Thyroid gland (tissue), 4 donors: ENCODE measurements at places on chromosomes 4 and X. TPM values are rescaled to one million over a fixed set of nuclear protein-coding genes. Genes with fewer than 3 reads are reported as not detected.

DNA sequence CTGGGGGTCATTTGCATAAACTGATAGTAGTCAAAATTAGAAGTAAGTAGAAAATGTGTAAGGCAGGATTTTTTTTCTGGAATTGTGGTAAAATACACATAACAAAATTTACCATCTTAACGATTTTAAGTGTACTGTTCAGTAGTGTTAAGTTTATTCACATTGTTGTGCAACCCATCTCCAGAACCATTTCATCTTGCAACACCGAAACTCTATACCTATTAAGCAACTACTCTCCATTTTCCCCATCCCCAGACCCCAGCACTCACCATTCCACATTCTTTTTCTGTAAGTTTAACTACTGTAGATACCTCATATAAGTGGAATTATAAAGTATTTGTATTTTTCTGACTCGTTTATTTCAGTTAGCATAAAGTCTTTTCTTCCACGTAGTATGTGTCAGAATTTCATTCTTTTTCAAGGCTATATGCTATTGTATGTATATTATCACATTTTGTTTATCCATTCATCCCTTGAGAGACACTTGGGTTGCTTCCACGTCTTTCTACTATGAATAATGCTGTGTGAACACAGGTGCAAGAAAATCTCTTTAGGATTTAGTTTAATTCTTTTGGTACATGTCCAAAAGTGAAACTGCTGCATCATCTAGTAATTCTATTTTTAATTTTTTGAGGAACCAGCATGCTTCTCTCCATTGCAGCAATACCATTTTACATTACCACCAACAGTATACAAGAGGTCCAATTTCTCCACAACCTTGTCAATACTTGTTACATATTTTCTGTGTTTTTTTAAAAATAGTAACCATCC, 39.1 kb upstream of the NSUN7 start:
- no peak for DNase-seq
- no peak overlapping the region for H3K4me3 ChIP-seq
- no peaks in the 10 kb centered on the region for H3K27me3 ChIP-seq
- no peaks in the 10 kb centered on the region for H3K4me1 ChIP-seq
- H3K27ac ChIP-seq: no peak overlapping the region

- no peak overlapping the region for H3K4me3 ChIP-seq
- no peaks in the 10 kb centered on the region for H3K36me3 ChIP-seq
- no peak overlapping the region for H3K27ac ChIP-seq
- no peak for DNase-seq
Measured at GRCh38 chrX:12582649-12583048, 208.6 kb upstream of the PRPS2 start.

DNA sequence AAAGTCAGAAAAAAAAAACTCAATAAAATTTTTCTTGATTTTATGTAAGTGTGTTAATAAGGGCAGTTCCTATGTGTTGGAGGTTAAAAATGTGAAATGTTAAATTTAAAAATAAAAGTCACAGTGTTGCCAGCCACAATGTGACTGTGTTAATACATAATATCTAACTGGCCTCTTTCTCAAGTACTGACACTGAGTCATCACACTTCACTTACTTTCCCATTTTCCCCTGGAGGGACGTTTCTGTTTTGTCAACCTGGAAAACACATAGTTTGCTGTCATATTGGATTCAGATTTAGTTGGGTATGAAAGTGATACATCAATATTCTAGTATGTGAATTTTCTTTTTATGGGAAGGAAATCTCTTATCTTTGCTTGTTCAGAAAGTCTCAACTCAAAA, 46.4 kb downstream of the ARHGEF38 start:
- H3K27me3 ChIP-seq: no peaks in the 10 kb centered on the region
- no peak overlapping the region for H3K4me3 ChIP-seq
- no peak overlapping the region for H3K27ac ChIP-seq
- H3K4me1 ChIP-seq: peaks cover 6% of the 10 kb centered on the region
- H3K36me3 ChIP-seq: no peaks in the 10 kb centered on the region

DNA sequence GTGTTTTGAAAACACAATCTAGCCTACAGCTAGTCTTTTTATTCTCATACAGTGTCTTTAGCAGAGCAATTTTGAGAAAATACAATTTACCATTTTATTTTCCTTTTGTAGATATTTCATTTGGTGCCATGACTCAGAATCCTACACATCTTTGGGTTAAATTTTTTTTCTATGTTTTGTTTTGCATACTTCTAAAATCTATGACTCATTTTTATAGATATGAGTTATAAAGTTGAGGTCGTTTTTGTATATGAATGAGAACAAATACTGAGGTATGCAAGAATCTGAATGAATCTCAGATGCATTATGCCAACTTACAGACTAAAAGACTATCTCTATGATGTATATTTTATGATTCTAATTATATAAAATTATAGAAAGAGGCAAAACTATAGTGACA, 206.5 kb upstream of the ANXA10 start:
- no peak overlapping the region for H3K4me3 ChIP-seq
- H3K27ac ChIP-seq: no peak overlapping the region
- H3K4me1 ChIP-seq: no peaks in the 10 kb centered on the region
- H3K36me3 ChIP-seq: no peaks in the 10 kb centered on the region

- H3K4me3 ChIP-seq: no peak overlapping the region
- H3K27me3 ChIP-seq: no peaks in the 10 kb centered on the region
- no peak for DNase-seq
- H3K4me1 ChIP-seq: no peaks in the 10 kb centered on the region
- no peaks in the 10 kb centered on the region for H3K36me3 ChIP-seq
- H3K27ac ChIP-seq: no peak overlapping the region
Measured at GRCh38 chrX:12042615-12043014, 95.7 kb upstream of the FRMPD4 start.

- H3K4me1 ChIP-seq: no peaks in the 10 kb centered on the region
- no peaks in the 10 kb centered on the region for H3K36me3 ChIP-seq
- no peak overlapping the region for H3K4me3 ChIP-seq
- DNase-seq: no peak
- H3K27ac ChIP-seq: no peak overlapping the region
Measured at GRCh38 chr4:55311792-55312488, 34.1 kb upstream of the SRD5A3 start.

Gene FATE1
- total RNA-seq: 1.7 TPM
